ENCODE measurements at places on chromosomes 16 and 17. TPM values are rescaled to one million over a fixed set of nuclear protein-coding genes. Genes with fewer than 3 reads are reported as not detected.

The MT1G gene
- total RNA-seq = not detected

The PPM1E gene
- total RNA-seq = 0.17 TPM

The CLDN9 gene
- total RNA-seq = under 0.01 TPM

The QPRT gene
- total RNA-seq = 29.5 TPM

The DBNDD1 gene
- 3.1 TPM for total RNA-seq

The GSG1L gene
- total RNA-seq = not detected

The SHISA9 gene
- under 0.01 TPM for total RNA-seq

The FBXW10 gene
- not detected for total RNA-seq

The HS3ST6 gene
- not detected for total RNA-seq

The CCL17 gene
- total RNA-seq = not detected

The CCDC40 gene
- 2.0 TPM for total RNA-seq

The TRPV2 gene
- total RNA-seq = 89.5 TPM

The TMEM94 gene
- 37.2 TPM for total RNA-seq

The MT1X gene
- total RNA-seq = 19.5 TPM

The CTRB1 gene
- total RNA-seq = not detected

The CDC27 gene
- 92.6 TPM for total RNA-seq

The IL21R gene
- total RNA-seq = 2.2 TPM

The SMIM22 gene
- not detected for total RNA-seq

The CNEP1R1 gene
- 24.0 TPM for total RNA-seq

The KRT40 gene
- not detected for total RNA-seq

The ETV4 gene
- 1.5 TPM for total RNA-seq

The CCL11 gene
- not detected for total RNA-seq

The NOL11 gene
- 31.6 TPM for total RNA-seq

The NTN3 gene
- 1.5 TPM for total RNA-seq

The CARD14 gene
- total RNA-seq = under 0.01 TPM

The TBC1D3H gene
- total RNA-seq = not detected

The RNU2-1 gene
- total RNA-seq = not detected

The PGP gene
- total RNA-seq = 10.6 TPM

The CTRB2 gene
- total RNA-seq = not detected

The EVPL gene
- under 0.01 TPM for total RNA-seq
